Tibial artery (tissue), 4 donors: ENCODE measurements at places on chromosomes 1 and 21.
A peak's percentile ranks its signal among the peaks of the same experiment; 100 is the strongest.

DNA sequence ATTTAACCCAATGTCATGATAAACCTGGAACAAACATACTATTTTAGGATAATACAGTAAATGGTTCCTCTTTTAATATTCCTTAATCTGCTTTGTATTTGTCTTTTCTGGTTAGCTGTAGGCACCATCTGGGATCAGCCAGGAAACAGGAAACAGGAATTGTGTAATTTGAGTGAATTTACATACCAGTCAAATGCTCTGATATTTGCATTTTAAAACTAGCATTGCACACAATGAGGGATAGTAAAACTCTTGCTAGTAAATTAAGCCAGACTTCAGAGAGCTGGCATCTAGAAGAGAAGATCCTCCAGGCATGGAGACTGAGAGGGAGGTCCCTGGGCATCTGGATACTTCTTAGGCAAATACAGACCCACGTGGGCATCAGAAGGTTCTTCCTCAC lies 103.5 kb downstream of the HMCN1 start:
- no peaks in the 10 kb centered on the region for H3K36me3 ChIP-seq
- no peak for DNase-seq
- H3K27ac ChIP-seq, result no peak overlapping the region
- no peaks in the 10 kb centered on the region for H3K4me1 ChIP-seq
- no peak overlapping the region for H3K4me3 ChIP-seq
- no peaks in the 10 kb centered on the region for H3K27me3 ChIP-seq

DNA sequence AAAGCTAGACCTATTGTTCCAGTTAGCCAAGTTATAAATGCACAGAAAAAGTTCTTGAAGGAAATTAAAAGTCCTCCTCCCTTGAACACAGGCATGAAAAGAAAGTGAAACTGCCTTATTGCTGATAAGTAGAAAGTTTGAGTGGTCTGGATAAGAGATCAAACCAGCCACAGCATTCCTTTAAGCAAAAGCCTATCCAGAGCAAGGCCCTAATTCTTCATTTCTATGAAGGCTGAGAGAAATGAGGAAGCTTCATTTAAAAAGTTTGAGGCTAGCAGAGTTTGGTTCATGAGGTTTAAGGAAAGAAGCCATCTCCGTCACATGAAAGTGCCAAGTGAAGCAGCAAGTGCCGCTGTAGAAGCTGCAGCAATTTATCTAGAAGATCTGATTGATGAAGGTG lies 2.7 kb upstream of the SSX2IP start:
- H3K27ac ChIP-seq, result no peak overlapping the region
- no peaks in the 10 kb centered on the region for H3K4me1 ChIP-seq
- H3K4me3 ChIP-seq, result no peak overlapping the region
- DNase-seq, result no peak
- no peaks in the 10 kb centered on the region for H3K27me3 ChIP-seq

GRCh38 chr1:217230412-217230811 lies 400.5 kb downstream of the GPATCH2 start:
- H3K36me3 ChIP-seq, result no peaks in the 10 kb centered on the region
- H3K4me1 ChIP-seq, result peaks cover 12% of the 10 kb centered on the region
- H3K4me3 ChIP-seq, result no peak overlapping the region
- H3K27ac ChIP-seq, result no peak overlapping the region

DNA sequence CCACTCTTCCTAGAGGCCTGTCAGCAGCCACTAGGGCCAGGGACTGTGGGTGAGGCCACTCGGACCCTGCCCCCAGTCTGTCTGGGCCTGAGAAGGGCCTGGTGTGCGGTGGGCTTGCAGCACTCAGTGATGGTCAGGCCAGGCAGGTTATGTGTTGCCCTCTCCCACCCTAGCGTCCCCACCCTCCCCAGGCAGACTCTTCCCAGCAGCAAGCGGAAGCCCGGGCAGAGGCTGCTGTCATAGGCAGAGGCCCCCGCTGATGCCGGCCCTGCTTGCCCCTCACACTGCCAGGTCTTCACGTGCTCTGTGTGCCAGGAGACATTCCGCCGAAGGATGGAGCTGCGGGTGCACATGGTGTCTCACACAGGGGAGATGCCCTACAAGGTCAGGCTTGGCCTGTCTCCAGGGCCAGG lies 6.6 kb downstream of the ZBTB48 start:
- H3K36me3 ChIP-seq, result peaks cover 28% of the 10 kb centered on the region
- no peak overlapping the region for H3K4me3 ChIP-seq
- H3K4me1 ChIP-seq, result peaks cover 75% of the 10 kb centered on the region
- H3K27ac ChIP-seq, result peak overlapping the region; percentile 86
- DNase-seq, result no peak
- no peaks in the 10 kb centered on the region for H3K27me3 ChIP-seq

GRCh38 chr1:208857465-208857864 lies 613.3 kb upstream of the PLXNA2 start:
- H3K4me3 ChIP-seq, result no peak overlapping the region
- no peaks in the 10 kb centered on the region for H3K27me3 ChIP-seq
- DNase-seq, result no peak
- H3K36me3 ChIP-seq, result no peaks in the 10 kb centered on the region

GRCh38 chr1:86953167-86953566 lies 38.7 kb downstream of the HS2ST1 start:
- no peak for DNase-seq
- no peaks in the 10 kb centered on the region for H3K27me3 ChIP-seq
- no peak overlapping the region for H3K4me3 ChIP-seq
- no peaks in the 10 kb centered on the region for H3K4me1 ChIP-seq

- no peak overlapping the region for H3K4me3 ChIP-seq
- no peak overlapping the region for H3K27ac ChIP-seq
- H3K4me1 ChIP-seq, result peaks cover 5% of the 10 kb centered on the region
- no peak for DNase-seq
- H3K27me3 ChIP-seq, result no peaks in the 10 kb centered on the region
Measured at GRCh38 chr1:63122079-63122478, 200.3 kb upstream of the FOXD3 start.

GRCh38 chr1:245585252-245585959 lies 430.6 kb downstream of the KIF26B start:
- H3K27me3 ChIP-seq, result no peaks in the 10 kb centered on the region
- H3K27ac ChIP-seq, result no peak overlapping the region

- H3K36me3 ChIP-seq, result peaks cover 45% of the 10 kb centered on the region
- H3K27me3 ChIP-seq, result no peaks in the 10 kb centered on the region
- no peak for DNase-seq
- peaks cover 21% of the 10 kb centered on the region for H3K4me1 ChIP-seq
- H3K4me3 ChIP-seq, result no peak overlapping the region
Measured at GRCh38 chr1:149965440-149965839, 28.8 kb upstream of the MTMR11 start.

DNA sequence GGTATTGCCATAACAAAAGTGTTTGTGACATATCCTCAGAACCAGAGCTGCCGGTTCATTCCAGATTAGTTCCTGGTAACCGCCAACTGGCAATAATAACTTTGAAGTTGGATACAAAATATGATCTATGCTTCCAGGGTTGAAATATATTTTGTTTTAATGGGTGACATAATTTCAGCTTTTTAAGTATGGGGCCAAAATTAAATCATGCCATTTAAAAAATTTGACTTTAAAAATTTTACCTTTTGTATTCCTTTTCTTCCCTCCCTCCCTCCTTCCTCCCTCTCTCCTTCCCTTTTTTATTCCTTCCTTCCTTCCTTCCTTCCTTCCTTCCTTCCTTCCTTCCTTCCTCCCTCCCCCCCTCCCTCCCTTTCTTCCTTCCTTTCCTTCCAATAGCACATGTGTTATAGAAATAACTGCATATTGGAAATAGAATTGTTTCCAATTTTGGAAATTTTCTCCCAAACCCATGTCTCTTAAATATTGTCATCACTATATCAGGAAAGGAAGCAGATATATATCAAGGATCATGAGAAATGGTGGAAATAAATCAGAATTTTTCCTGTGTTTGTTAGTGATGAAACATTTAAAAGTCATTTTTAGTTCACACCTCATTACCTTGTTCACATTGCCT lies 12.0 kb upstream of the KIFAP3 start:
- H3K27ac ChIP-seq, result no peak overlapping the region
- H3K27me3 ChIP-seq, result no peaks in the 10 kb centered on the region
- H3K36me3 ChIP-seq, result no peaks in the 10 kb centered on the region
- no peak for DNase-seq
- H3K4me1 ChIP-seq, result no peaks in the 10 kb centered on the region
- no peak overlapping the region for H3K4me3 ChIP-seq

GRCh38 chr1:90414201-90414600 lies 302.9 kb downstream of the BARHL2 start:
- H3K36me3 ChIP-seq, result no peaks in the 10 kb centered on the region
- no peak overlapping the region for H3K4me3 ChIP-seq
- H3K27ac ChIP-seq, result no peak overlapping the region
- H3K4me1 ChIP-seq, result no peaks in the 10 kb centered on the region
- DNase-seq, result no peak

DNA sequence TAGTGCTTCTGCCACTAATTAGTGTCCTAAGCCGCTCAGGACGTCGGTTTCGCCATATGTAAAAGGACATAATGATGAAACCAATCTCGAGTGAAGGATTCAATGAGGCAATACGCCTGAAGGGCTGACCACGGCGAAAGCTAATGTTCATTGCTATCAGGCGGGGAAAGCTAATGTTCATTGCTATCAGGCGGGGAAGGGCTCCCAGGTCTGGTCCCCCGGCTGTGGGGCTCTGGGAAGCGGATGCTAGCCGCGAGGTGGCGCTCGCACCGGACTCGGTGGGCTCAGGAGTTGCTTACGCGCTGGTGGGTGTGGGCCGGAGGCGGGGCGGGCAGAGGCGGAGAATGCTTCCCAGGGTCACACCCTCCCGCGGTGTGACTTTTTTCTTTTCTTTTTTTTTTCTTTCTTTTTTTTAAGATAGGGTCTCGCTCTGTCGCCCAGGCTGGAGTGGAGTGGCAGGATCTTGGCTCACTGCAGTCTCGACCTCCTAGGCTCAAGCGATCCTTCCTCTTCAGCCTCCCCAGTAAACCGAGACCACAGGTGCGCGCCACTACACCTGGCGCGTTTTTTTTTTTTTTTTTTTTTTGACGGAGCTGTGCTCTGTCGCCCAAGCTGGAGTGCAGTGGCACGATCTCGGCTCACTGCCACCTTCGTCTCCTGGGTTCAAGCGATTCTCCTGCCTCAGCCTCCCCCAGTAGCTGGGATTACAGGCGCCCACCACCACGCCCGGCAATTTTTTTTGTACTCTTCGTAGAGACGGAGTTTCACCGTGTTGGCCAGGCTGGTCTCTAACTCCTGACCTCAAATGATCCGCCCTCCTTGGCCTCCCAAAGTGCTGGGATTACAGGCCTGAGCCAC lies 1.1 kb upstream of the PEAR1 start:
- peaks cover 12% of the 10 kb centered on the region for H3K27me3 ChIP-seq
- H3K4me3 ChIP-seq, result peak overlapping the region; percentile 72
- DNase-seq, result peak; percentile 91
- peak overlapping the region; percentile 97 for H3K27ac ChIP-seq
- H3K36me3 ChIP-seq, result no peaks in the 10 kb centered on the region

- H3K36me3 ChIP-seq, result peaks cover 31% of the 10 kb centered on the region
- no peaks in the 10 kb centered on the region for H3K4me1 ChIP-seq
- H3K27me3 ChIP-seq, result no peaks in the 10 kb centered on the region
- DNase-seq, result no peak
Measured at GRCh38 chr1:116531917-116532316, 38.9 kb downstream of the CD58 start.
